ENCODE measurements at places on chromosomes 1 and 21.

DNA sequence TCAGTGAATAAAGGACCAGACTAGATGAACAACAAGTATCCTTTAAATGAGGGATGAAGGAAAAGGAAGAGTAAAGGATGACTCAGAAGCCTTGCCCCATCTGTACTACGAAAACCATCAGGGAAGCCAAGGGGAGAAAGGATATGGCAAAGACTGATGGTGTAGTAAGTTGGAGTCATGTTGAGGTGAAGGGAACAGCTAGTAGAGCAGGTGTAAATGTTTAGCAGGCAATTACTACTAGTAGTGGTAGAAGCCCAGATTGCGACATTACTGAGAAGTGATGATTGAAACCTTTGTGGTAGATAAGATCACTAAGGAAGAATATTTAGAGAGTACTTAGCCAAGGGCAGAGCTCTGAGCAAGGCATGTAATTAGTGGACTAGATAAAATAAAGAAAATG is 84.0 kb downstream of the PHTF1 start:
- no peak for DNase-seq

GRCh38 chr1:76835203-76835602 is 32.1 kb upstream of the ST6GALNAC5 start:
- no peak for DNase-seq

DNA sequence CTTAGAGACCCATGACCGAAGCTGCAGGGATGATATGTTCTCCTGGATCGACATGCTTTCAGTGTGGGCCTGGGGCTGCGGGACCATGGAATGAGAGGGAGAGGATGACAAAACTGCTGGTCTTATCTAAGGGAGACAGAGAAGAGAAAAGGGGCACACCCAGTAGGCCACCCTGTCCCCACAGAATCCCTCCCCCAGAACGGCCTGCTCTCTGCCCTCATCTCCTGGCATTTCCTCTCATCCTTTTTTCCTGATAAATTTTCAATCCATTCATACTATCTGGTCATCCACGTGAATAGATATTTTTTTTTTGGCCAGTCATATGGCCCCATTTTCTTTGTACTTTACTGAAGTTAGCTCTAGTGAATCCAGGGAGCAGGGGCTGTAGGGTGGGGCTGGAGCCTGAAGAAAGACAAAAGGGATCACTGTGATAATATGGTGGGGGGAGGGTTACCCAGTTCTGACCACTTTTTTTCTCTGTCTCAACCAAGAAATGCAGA is at the start of gene PKLR:
Gene PKLR (minus strand): TSS at position 97 of the 500 bp plus-strand sequence. CDS start 43 bp downstream, at position 54.
- no peak for DNase-seq

- DNase-seq: no peak
Observed at GRCh38 chr1:91501523-91501851, 836 bp downstream of the CDC7 start.

DNA sequence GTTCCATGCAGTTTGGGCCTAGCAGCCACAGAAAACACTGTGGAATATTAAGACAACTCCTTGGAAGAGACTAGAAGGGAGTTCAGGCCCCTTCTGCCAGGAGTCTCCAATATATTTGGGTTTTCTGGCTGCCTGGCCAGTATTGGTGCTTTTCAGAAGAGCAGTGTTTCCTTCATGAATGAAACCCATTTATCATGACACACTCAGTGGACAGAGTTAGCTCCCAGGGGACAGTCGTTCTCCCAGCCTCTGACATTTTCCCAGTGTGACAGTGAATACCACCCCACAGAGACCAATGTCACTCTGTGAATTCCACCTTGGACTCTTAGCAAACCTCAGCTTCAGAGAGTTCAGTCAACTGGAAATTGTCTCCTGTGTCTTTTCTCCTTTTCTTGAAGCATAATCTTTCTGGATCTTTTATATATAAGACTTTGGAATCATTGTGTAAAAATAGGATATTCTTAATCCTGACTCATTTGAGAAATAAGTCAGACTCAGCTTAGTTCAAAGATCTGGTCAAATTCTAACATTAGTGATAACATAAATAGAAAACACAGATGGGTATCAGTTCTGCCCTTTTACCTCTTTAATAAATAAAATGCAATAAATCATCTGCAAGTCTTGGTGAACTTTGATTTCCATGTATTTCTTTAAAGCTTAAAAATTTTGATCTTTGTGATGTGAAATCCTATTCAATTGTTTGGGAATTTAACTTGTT is 40.4 kb downstream of the GNG12 start:
- no peak for DNase-seq

- no peak for DNase-seq
Observed at GRCh38 chr1:212587016-212587887, 21.3 kb upstream of the ATF3 start.

DNA sequence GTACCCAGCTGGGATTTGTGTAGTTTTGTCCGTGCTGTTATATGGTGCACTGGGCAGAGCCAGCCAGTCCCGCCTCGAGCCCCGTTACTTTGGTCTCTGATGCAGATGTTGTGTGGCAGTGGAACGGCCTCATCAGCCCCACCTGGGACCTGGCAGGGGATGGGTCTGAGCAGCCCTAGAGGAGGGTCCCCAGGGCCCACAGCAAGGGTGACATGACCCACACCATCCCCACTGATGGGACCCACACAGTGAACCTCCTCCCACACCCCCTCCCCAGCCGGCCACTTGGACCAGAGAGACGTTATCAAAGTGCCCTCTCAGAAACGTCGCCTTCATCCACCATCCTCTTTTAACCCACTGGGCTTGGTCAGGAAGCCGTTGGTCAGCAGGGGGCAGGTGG is 42.0 kb upstream of the PCBP3 start:
- peak; percentile 44 for DNase-seq

DNA sequence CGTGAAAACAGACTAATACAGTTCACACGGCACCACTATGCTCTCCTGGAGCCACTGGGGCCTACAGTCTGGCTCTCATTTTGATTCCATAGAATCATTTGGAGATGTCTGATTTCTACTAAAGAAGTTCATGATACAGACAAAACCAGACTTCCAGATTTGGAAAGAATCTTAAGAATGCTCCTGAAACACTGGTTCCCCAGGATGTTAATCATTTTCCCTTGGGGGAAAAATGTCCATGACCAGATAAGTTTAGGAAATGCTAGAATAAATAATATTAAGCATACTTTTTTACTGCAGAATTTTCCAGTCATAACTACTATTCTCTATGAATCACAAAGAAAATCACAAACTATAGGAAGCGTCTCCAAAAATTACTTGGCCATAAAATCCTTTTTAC is 63.0 kb upstream of the RGS7 start:
- no peak for DNase-seq

GRCh38 chr1:59509341-59509875 is 212.5 kb downstream of the FGGY start:
- DNase-seq: no peak

DNA sequence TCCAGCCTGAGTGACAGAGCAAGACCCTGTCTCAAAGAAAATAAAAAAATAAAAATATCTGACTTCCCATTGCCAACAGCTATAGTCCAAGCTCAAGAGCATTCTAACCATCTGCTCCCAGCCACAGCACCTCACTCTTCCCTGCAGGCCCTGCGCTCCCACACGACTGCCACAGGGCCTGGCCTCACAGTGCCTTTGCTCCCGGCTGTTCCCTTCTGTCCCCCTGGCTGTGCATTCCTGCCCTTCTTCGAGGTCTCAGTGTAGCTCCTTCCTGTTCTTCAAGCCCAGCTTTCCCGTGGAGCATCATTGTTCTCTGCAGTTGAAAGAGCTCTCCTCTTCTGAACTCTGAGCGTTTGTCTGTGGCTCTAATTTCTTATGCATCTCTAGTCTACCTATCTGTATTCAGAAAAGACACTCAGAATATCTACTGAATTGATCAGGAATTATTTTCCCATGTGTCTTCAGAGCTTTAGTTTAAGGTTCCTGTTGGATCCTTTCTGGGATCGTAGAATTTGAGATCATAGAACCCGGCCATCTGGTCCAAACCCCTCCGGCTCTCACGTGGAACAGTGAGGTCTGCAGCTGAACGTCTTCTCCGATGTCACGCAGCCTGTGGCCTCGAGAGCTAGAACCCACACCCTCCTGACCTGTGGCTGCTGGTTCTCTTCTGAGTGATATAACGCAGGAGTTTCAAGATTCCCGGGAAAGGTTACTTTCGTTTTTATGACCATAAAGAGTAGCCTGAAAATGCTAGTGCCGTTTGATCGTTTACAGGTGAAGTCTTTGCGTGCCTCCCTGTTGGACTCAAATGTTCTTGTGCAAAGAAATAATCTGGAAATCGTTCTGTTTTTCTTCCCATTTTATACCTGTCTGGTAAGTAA is 54.4 kb downstream of the DOP1B start:
- DNase-seq: no peak

DNA sequence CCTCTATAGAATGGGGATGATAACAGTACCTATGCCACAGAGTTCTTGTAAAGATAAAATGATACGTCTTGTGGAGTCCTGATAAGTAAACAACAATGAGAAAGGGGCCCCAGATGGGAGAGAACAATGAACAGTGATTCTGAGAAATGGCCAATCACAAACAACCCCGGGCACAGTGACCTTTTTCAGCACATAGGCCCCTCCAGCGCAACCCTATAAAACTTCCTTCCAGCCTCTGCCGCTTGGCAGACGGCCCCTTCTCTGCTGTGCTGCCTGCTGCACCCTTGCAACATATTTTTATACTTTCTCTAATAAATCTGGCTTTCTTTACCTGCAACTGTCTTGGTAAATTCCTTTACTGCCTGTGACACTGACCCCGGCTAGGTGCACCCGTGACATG is 8.9 kb downstream of the RCAN1 start:
- no peak for DNase-seq

GRCh38 chr1:59696421-59697115 is 118.2 kb upstream of the HOOK1 start:
- DNase-seq: no peak

GRCh38 chr1:231879296-231879695 is 252.7 kb downstream of the DISC1 start:
- no peak for DNase-seq

- DNase-seq: no peak
Observed at GRCh38 chr21:38469642-38470041, 28.6 kb downstream of the ERG start.

GRCh38 chr1:61580417-61580816 is 144.5 kb downstream of the TM2D1 start:
- DNase-seq: no peak

GRCh38 chr1:172609528-172609927 is 49.4 kb upstream of the FASLG start:
- no peak for DNase-seq

GRCh38 chr1:152436593-152437496 is 22.8 kb upstream of the CRNN start:
- DNase-seq: no peak

Measured in activated CD8-positive, alpha-beta memory T cell treated with anti-CD3 and anti-CD28 coated beads for 24 hours (primary cell).